ENCODE measurements at places on chromosomes 1 and 21.
A peak's percentile ranks its signal among the peaks of the same experiment; 100 is the strongest.

- no peak for DNase-seq
Measured at GRCh38 chr1:185739967-185740366, 5.8 kb downstream of the HMCN1 start.

- DNase-seq, result no peak
Measured at GRCh38 chr1:84847253-84848250, 45.5 kb downstream of the LPAR3 start.

GRCh38 chr1:90039652-90040051 lies 44.7 kb downstream of the ZNF326 start:
- no peak for DNase-seq

- no peak for DNase-seq
Measured at GRCh38 chr1:53361541-53361961, 33.7 kb upstream of the LRP8 start.

- no peak for DNase-seq
Measured at GRCh38 chr1:37294096-37294495, 180.3 kb upstream of the ZC3H12A start.

DNA sequence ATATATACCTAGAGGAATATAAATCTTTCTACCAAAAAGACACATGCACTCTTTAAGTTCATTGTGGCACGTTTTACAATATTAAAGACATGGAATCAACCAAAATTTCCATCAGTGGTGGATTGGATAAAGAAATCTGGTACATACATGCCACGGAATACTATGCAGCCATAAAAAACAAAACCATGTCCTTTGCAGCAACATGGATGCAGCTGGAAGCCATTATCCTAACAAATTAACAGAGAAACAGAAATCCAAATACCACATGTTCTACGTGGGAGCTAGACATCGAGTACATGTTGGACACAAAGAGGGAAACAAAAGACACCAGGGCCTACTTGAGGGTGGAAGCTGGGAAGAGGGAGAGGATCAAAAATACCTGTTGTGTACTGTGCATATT lies 33.0 kb upstream of the B3GALT2 start:
- DNase-seq, result no peak

DNA sequence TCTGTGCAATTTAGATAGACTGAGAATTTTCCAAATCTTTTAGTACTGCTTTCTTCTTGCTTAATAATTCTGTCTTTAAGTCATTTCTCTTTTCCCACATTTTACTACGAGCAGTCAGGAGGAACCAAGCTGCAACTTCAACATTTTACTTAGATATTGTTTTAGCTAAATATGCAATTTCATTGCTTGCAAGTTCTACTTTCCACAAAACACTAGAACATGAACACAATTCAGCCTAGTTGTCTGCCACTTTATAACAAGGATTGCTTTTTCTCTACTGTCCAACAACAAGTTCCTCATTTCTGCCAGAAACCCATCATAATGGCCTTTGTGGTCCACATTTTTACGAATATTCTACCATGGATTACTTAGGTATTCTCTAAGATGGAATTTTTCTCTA lies 36.6 kb downstream of the SORT1 start:
- no peak for DNase-seq

- no peak for DNase-seq
Measured at GRCh38 chr1:227449741-227450441, 113.5 kb upstream of the ZNF678 start.

DNA sequence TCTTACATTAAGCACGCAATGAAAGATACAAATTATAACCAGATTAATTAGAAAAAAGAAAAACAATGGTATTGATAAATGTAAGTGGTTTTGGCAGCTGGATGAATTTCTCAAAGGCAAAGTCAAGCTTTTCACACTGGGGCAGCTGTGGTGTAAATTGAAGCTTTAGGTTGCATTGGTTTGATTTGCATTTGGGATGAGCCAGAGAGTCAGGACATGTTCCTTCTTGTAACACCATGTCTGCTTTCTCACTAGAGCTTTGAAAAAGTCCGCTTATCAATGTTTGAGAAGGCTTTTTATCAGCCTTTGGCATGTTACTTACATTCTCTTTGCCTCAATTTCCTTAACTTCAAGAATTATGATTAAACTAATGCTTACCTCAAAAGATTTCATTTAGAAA lies 173.9 kb downstream of the GPATCH2 start:
- DNase-seq, result no peak

- DNase-seq, result peak; percentile 65
Measured at GRCh38 chr1:74964508-74965102, 169.6 kb upstream of the LHX8 start.

DNA sequence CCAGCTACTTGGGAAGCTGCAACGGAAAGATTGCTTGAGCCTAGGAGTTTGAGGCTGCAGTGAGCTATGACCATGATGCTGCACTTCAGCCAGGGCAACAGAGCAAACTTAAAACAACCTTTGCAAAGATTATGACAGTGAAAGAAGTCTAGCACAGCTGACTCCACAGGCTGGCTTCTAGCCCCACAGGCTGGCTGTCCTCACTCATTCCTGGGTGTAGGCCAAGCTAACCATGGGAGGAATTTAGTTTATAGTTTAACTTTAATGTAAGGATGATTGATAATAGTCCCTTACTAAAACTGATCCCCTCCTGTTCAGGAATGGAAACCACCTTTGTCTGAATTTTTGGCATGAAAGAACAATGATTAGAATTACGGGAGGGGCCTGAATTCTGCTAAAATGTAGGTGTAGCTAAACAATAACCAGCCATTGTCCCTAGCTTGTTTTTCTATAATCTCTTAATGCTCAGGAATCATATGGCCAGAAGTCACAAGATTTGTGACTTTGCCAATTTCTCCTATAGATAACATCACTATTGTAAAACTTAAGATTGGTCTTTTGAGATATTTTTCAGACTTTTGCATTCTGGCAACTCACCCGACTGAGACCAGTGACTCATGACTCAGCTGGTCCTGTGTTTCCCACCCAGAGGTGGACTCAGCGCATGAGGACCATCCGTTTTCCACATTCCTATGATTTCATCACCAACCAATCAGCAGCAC lies 28.1 kb upstream of the SGIP1 start:
- DNase-seq, result no peak

GRCh38 chr1:184747089-184747955 lies 7.3 kb downstream of the EDEM3 start:
- DNase-seq, result no peak

DNA sequence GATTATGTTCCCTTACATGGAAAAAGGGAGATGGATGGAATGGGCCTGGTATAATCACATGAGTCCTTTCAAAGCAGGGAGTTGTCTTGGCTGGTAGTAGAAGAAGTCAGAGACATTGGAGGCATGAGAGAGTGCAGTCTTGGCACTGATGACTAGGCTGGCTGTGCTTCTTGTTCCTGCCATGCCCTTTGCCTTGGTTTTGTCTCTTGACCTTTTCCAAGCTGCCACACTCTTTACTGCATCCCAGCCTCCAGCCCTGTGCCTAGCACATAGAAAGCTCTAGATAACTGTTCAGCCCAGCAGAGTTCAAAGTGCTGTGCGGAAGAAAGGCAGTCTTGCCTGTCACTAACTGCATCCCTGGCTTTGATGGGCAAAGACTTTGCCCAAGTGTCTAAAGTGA lies 412.6 kb downstream of the PRDM2 start:
- no peak for DNase-seq

DNA sequence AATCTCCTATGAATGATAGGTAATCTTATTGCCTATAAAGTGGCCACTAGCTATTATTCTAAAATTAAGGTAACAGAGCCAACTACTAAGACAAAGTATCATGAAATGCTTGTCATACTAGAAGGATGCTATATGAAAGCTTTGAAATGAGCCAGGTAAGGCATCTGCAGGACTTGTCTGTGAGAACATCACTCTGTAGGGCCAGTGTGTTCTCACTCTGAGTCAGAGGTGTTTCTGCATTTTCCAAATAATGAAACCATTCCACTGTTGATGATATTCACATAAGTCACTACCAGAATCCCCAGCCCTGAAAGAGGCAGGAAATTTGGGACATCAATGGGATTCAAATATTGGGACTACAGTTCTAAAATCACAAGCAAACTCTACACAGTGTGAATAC lies 25.8 kb upstream of the GBP5 start:
- no peak for DNase-seq

- DNase-seq, result no peak
Measured at GRCh38 chr21:42374864-42375499, 8.6 kb upstream of the TFF1 start.

GRCh38 chr1:86104606-86105532 lies 51.7 kb downstream of the COL24A1 start:
- DNase-seq, result no peak

GRCh38 chr1:156703336-156703735 lies 2.0 kb downstream of the CRABP2 start:
- DNase-seq, result no peak

- DNase-seq, result no peak
Measured at GRCh38 chr1:238177960-238178645, 287.4 kb upstream of the ZP4 start.

DNA sequence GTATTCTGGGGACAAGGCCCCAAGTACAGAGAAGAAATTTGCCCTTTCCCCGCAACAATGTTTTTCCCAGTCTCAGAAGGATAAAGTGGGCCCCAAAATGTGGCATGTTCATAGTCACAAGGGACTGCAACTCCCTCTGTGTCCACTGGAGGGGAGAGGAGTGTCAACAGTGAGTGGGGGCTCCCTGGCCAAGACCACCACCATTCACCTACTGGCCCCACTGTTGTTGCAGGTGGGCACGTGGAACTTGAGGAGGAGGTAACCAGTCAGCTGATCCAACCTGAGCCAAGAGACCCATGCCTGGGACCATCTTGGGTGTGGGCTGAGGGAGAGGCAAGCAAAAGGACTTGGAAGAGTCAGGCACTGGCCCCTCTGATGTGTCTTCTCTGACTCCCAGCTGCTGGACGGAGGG lies 777 bp downstream of the NUDT17 start:
- no peak for DNase-seq

- no peak for DNase-seq
Measured at GRCh38 chr21:41399246-41399800, 26.7 kb upstream of the MX1 start.

- DNase-seq, result no peak
Measured at GRCh38 chr1:153490272-153491051, 30.0 kb upstream of the S100A7 start.

DNA sequence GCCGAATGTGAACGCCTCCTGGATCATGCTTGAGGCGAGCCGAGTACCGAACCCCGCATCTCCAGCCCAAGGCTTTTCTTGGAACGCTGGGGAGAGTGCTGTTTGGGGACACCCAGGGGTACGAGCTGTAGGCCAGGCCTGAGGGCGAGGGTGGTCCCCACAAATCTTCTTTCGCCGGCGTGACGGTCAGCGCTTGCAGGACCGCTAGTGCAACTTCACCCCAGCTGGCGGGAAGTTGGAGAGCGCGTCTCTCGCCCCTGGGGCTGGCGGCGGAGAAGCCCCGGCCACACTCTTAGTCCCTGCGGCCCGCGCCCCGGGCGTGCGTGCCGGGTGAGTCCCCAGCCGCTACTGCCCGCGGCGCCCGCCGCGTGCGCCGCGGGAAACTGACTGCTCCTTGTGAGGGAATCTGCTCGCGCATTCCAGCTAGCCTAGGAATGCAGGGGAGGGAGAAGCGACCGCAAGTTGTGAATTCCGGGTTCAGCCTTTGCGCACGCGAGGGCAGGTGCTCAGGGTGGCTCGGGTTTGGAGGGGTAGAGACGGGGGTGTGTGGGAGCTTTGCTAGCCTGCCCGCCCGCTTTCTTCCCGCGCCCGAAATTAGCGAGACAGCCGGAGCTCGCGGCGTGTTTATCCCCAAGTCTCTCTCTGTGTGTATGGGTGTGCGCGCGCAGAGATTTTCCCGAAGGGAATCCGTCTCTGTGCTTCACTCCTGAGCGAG lies 884 bp downstream of the LHX4 start:
- DNase-seq, result no peak

DNA sequence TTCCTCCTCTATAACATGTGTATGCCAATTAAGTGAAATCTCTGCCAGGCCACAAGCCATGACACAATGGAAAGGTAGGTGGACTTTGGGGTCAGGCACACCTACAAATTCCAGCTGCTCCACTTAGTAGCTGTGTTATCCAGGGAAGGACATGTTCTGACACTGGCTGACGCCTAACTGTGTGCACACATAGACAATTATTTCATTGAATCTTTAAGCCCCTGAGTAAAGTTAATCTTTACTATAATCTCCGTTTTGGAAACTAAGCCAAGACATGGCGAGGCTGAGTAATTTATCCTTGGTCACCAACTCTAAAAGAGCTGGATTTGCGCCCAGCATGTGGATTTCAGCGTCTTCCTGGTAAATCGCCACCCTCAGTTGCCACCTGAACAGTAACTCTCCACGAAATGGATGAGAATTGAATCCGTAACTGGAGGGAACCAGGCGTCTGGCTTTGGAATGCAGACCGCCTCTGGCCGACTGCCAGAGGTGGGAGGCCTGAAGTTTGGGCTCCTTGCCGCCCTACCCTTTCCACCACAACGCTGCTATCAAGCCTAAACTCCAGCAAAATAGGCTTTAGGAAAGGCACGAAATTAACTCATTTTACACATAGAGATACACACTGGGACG lies 888 bp upstream of the SNRPE start:
- no peak for DNase-seq

GRCh38 chr1:85452948-85453347 lies 12.0 kb downstream of the DDAH1 start:
- no peak for DNase-seq

DNA sequence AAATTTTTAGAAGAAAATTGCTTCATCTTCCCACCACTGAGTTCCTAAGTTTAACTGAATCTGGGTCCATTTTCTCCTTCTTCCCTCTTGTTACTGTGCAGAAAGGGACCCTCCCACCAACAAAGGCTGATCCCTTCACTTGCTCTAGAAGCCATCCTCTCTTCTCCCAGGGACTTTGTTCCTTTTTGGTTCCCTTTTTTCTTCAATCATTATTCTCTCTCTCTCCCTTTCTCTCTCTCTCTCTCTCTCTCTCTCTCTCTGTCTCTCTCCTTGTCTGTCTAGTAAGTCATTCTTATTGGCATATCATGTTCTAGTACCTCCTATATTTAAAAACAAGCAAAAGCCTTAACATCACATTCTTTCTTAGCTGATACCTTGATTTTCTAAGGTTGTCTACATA lies 31.7 kb upstream of the GADD45A start:
- DNase-seq, result no peak

DNA sequence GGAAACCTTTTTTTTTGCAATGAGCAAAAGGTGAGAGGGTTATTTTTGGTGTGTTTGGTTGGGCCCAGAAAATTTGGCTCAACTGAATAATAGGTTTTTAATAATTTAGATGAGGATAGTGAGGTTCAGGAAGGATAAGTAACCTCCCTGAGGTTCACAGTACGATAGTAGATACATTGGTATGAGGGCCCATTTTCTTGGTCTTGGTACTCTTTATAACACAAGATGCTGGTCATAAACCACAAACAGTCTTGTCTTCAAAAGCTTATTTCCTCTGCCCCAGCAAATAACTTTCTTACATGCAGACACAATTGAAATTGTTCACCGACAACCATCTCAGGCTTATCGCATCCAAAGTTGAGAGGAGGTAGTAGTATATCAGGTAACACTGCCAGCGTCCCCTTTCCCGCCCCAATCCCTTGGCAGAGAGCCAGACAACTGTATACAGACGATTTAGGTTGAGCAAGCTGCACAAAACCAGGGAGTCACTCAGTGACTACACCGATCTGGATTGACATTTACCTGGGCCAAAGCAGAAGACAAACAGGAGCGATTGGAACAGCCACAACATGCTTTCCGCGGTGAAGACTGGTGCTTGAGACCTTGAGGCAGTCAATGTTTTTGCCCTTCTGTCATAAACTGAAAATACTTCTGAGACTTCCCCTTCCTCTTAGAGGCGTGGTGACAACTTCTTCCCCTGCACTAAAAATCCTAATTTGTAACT lies at the start of gene SLAMF6:
Gene SLAMF6 (minus strand): TSS at position 634 of the 724 bp plus-strand sequence. CDS start 63 bp downstream, at position 571.
- DNase-seq, result no peak
